ENCODE measurements at places on chromosomes 5 and 9. TPM values are rescaled to one million over a fixed set of nuclear protein-coding genes. Genes with fewer than 3 reads are reported as not detected.

GRCh38 chr9:93111371-93112115 lies 15.5 kb downstream of the CARD19 start:
- no peak for DNase-seq

- DNase-seq = no peak
These were observed 43.2 kb downstream of the ESM1 start for GRCh38 chr5:54942064-54942778.

Gene ANKRD18B
- polyA plus RNA-seq = 1.3 TPM

GRCh38 chr5:10563110-10563944 lies 543 bp upstream of the ANKRD33B start:
- DNase-seq = no peak

- DNase-seq = no peak
These were observed 160.5 kb downstream of the MED27 start for GRCh38 chr9:131919216-131919615.

GRCh38 chr9:68706363-68707201 lies 1.5 kb downstream of the PIP5K1B start:
- DNase-seq = no peak

DNA sequence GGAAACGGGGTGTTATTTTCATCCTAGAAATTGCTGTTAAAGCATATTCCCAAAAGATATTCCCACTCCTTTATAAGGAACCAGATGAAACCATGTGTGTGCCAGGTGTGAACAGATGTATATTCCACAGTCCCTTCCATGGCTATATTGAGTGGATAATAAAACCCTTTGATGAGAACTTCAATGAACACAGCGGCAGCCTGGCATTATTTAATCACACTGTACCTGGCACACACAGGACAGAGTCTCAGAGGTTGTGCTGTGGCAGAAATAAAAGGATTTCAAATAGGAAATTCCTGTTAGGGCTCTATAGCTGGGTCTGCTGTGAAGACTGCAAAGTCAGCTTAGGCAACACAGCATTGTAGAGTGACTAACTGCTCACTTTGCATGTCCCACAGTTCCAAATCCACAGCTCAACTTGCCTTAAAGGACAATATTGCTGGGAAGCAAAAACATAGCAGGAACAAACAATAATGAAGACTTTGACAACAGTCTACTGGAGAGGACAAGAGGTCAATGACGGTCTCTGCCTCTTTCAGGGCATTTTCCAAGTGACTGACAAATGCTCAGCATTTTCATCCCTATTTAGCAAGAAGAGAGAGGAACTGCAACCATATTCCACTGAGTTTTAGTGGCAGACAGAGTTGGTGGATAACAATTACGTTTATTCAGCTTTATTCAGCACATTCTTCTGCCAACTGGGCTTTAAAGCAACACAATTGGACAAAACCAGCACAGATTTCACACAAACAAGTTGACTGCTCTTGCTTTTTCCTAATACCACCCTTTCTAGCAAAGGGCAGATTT lies 255.7 kb upstream of the RGMB start:
- no peak for DNase-seq

Gene INSL4
- not detected for polyA plus RNA-seq

DNA sequence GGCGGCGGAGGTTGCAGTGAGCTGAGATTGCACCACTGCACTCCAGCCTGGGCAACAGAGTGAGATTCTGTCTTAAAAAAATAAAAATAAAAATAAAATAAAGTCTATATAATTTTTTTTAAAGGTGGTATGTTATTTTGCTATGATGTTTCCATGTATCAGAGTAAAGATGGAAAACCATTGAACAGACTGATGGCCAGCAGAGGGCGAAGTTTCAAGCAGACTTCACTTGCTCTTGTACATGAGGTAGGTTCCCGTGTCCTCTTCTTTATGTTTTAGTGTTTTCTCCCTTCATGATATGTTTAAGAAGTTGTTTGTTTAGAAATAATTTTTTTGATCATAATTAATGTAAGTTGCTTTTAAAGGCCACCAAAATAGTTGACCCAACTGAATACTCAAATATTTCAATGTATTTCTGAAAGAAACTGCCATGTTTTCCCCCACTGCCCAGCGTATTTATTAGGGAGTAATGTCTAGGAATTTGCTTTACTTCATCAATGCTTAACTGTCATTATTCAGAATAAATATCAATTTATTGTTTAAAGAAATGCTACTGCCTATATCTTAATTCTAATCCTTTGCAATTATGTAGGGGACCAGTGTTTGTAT lies 146.4 kb downstream of the HACD4 start:
- no peak for DNase-seq

DNA sequence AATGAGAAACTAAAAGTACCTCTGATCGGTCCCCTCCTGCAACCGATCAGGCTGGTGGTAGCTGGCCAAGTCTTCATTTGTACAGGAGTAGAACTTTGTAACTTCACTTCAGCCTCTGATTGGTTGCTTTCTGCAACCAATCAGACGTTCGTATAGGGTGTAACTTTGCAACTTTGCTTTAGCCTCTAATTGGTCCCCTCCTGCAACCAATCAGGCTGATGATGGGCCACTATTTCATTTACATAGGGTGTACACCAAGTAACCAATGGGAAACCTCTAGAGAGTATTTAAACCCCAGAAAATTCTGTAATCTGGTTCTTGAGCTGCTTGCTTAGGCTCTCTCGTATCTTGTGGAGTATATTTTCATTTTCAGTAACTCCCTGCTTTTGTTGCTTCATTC lies 445.5 kb downstream of the MED10 start:
- no peak for DNase-seq

DNA sequence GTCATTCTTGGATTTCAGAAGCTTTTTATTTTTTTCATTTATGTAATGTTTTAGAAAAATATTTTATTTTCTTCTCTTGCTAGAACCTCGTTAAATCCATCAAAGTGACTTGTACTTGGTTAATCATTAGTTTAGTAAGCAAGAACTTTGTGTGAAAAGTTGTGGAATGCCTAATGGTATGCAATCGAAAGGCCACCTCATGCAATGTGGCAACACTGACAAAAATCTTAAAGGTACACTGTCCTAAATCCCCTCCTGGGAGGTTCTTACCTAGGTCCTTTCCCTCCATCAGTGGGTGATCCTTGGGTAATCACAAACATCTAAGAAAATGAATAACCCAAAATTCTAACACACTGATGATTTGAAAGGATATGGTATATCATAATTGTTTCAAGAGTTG lies 304.2 kb downstream of the DNAH5 start:
- no peak for DNase-seq

DNA sequence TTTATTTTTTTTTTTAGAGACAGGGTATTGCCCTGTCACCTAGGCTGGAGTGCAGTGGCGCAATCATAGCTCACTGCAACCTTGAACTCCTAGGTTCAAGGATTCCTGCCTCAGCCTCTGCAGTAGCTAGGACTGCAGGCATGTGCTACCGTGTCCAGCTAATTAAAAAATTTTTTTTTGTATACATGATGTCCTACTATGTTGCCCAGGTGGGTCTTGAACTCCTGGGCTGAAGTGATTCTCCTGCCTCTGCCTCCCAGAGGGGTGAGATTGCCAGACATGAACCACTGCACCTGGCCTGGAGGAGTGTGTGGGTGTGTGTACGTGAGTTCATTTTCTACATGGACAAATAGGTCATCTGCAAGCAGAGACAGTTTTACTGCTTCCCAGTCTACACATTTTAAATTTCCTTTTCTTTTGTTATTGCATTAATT lies 33.8 kb downstream of the JMY start:
- DNase-seq = no peak

Measured in right renal cortex interstitium (tissue), 3 donors.